ENCODE measurements at places on chromosomes 5 and 9.

DNA sequence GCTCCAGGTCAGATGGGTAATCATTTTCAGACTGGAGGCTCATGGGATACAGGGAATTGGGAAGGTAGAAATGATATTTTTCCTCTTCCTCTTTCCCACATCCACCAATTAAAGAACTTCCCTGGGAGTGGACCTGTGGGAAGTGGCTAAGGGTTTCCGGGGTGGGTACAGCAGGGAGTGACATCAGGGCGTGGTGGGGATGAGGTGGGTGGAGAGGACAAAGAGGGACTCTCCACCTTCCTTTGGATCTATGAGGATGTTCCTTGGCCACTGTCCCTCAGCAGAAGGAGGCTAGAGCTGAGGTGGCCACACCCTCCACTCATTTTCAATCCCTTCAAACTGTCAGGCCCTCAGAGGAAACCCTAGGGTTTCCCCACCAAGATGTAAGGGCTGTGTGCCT lies 54.7 kb downstream of the IRF1 start:
- DNase-seq: no peak

- DNase-seq: no peak
Observed at GRCh38 chr9:86788456-86788855, 158.8 kb downstream of the GAS1 start.

- no peak for DNase-seq
Observed at GRCh38 chr5:112412346-112412745, 6.7 kb downstream of the EPB41L4A start.

DNA sequence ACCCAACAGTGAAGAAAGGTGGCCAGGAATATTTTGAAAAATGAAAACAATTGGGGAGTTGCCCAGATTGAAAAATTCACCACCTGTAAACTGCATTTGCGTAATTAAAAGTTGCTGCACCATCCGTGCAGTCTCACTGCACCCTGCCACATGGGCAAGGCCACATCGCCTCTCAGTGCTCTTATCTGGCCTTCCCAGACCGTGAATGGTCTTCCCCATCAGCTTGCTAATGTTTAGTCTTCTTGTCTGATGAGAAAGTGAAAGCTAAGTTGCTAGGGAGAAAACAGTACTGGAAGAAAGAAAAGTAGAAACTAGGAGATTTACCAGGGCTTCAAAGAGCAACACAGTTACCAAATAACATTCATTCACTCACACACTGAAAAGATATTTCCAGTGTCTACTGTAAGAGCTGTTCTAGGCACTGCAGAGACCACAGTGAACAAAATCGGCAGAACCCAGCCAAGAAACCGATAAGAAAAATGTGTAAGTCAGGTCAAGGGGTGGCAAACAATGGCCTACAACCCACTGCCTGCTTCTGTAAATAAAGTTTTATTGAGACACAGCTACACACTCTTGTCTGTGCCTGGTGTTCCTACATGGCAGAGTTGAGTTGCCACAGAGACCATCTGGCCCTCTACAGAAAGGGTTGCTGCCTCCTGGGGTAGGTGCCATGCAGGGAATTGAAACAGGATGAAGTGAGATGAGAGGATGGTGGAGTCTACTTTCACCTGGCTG lies 51.2 kb upstream of the CTSL start:
- no peak for DNase-seq

GRCh38 chr9:86459191-86459590 lies 105.0 kb upstream of the TUT7 start:
- DNase-seq: no peak

DNA sequence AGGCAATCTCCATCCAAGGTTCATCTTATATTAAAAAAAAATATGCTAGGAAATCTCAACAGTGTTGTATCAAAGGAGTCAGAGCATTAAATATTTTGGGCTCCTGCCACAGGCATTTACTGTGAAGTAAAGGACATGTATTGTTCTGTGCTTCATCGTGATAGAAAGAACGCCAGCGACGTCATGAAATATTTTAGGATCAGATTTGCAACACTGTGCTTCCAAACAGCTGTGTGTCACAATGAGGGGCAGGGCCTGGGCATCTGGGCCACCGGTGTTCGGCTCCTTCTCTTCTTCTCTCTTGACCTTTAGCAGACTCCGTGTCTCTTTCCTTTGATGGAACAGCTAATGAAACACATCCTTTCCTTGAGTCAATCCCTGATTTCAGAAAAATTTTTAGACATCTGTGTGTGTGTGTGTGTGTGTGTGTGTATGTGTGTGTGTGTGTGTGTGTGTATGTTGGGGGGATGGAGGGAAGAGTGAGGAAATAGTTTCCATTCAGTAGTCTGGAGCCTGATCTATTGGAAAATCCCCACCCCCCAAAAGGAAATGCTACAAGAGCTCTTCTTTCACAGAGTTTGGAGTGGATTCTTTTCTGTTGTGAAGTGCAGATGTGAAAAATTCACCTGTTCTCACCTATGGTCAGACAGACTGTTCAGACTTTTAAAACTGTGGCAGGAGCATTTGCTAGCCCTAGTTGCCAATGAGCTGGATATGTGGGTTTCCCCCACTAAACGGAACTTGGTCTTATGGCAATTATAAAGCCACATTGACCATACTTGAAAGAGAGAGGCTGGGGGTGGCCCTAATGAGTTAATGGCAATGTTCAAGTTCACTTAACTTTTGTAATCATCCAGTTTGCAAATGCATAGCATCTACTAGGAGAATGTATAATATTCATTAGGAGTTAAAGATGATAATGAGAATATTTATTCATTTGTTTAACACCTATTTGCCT lies 18.1 kb upstream of the TNC start:
- DNase-seq: no peak

DNA sequence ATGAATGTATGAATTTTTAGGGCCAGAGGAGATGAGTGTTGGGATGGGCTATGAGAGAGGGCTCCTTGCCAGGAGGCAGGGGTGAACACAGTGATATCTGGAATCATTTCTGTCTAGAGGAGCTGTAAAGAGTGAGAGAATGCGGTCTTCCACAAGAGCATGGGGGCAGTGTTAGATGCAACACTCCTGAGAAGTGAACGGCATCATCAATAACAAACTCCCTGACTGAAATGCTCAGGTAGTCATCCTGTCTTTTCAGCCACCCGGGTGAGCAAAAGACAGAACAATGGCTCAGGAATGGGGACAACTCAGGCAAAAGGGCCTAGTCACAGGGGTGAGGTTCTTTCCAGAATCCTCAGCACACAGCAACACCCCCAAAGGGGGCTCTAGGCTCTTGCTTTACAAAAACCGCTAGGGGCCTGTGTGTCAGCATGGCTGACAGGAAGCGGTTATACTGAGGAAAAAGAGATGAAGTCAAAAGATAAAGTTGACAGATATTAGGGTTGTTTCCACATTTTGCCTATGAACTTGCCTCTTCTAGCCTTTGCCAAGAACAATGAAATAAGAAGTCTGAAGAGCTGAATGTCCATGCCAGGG lies 104.6 kb upstream of the LRRTM2 start:
- DNase-seq: peak; percentile 18

DNA sequence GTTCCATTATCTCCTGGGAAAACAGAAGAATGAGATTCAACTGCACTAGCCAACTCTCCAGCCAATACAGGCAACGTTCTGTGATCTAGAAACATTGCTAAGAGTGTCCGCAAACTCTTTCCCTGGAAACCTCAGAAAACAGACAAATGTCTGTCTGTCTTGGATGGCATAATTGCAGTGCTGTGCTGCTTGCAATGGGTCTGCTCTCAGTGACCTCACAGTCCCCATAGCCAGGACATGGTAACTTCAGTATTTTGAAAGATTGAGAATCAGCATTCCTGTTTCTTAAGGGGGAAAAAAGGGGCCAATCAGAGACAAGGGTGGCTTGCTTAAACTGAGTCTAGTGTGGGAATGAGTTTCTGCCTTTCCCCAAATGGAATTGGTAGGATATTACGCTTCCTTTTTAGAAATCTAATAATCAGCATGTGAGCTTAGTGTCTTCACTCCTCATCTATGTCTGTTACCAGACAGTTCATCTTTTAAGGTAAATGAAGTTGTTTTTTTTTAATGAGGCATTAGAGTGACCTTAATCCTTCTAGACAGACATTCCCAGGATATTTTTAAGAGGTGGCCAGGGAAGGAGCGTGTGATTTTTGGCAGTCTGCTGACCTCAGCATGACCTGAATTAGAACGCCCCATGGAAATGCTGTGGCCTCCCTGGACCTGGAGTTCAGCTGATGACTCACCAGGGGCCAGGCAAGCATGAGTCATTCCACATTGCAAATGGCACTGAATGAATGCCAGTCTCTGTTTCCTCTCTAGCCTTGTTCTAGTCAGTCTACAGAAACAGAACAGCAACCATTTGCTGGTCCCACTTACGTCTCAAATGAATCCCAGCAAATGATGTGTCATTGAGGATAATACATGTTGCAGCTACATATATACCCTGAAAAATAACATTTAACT lies 210.2 kb upstream of the ACTBL2 start:
- no peak for DNase-seq

GRCh38 chr5:149860801-149861322 lies 83.7 kb downstream of the PDE6A start:
- peak; percentile 8 for DNase-seq

GRCh38 chr9:73143711-73144328 lies 7.8 kb upstream of the ANXA1 start:
- no peak for DNase-seq

DNA sequence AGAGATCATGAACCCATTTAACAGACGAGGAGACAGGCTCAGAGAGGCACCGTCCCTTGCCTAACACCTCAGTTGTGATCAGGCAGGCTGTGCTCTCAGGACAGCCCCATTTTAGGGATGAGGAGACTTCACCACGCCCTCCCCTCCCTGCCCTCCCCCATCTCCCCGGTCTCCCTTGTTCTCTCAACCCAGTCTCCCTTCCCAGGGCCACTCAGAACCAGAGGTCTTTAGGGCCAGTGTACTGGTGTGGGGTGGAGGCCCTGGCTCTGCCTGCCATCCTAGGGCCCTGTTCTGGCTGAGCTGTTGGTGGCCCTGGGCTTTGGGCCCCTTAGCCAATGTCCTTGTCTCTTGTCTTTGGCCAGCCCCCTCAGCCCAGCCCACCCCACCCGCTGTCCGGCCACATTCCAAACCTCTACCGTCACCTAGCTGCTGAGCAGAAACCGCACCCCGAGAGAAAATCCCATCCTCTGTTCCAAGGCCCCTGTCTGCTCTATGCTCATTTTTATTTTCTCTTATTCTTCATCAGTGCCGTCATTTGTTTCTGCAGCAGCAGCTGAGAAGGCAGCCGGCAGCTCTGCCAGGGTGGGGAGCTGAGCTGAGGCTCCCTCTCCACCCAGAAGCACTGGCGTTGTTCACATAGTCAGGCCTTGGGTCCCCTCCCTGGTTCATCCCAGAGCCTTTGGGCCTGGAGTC lies 33.9 kb downstream of the OLFML2A start:
- DNase-seq: no peak
